ENCODE measurements at places on chromosomes 13 and 19. TPM values are rescaled to one million over a fixed set of nuclear protein-coding genes. Genes with fewer than 3 reads are reported as not detected.

The ZNF132 gene
- total RNA-seq, result 3.7 TPM

The UBE2L5 gene
- total RNA-seq, result not detected

The ELSPBP1 gene
- total RNA-seq, result not detected

The HOMER3 gene
- total RNA-seq, result 39.3 TPM

The NLRP5 gene
- total RNA-seq, result not detected

The GNA15 gene
- total RNA-seq, result 13.8 TPM

GRCh38 chr13:48678316-48678715 is 24.6 kb downstream of the CYSLTR2 start:
- no peak for DNase-seq

DNA sequence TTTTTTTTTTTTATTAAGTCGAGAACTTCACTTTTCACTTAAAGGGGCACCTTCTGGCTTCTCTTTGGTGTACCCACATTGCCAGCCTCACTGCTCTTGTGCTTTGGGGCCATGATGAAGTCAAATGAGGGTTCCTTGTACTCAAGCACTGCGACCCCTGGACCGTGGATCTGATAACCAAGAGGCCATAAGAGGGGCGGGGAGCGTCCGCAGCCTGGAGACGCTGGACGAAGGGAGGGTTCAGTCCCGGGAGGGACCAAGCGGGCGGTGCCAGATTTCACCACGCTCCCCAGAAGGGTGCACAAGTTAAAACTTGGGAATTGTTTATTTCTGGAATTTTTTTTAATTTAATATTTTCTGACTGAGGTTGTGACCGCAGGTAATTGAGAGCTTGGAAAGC is 53.3 kb upstream of the SOX1 start:
- no peak for DNase-seq

DNA sequence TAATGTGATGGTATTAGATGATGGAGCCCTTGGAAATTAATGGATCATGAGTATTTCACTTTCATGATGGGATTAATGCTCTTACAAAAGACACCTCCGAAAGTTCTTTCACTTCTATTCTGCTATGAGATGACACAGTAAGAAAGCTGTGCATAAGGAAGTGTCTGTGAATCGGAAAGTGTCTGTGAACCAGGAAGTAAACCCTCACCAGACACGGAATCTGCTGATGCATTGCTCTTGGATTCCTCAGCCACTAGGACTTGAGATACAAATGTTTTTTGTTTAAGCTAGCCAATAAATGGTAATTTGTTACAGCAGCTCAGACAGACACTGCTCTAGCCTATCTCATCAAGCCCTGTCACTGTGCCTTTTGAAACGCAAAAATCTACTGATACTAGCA is 440.4 kb upstream of the PRR20A start:
- no peak for DNase-seq

GRCh38 chr19:51075998-51076397 is 6.7 kb downstream of the KLK14 start:
- no peak for DNase-seq

DNA sequence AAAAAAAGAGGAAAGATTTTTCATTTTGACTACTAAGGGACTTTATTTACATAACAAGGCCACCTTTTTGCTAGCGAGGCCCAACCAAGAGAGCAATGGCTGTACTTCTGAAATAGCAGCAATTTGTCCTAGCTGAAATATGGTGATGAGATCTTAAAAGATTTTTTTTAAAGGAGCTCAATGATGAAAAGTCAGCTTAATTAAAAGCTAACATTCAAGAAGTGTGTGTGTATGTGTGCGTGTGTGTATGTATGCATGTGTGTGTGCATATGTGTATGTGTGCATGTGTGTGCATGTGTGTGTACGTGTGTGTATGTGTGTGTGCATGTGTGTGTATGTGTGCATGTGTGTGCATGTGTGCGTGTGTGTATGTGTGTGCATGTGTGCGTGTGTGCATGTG is 24.6 kb upstream of the TM9SF2 start:
- DNase-seq, result no peak

DNA sequence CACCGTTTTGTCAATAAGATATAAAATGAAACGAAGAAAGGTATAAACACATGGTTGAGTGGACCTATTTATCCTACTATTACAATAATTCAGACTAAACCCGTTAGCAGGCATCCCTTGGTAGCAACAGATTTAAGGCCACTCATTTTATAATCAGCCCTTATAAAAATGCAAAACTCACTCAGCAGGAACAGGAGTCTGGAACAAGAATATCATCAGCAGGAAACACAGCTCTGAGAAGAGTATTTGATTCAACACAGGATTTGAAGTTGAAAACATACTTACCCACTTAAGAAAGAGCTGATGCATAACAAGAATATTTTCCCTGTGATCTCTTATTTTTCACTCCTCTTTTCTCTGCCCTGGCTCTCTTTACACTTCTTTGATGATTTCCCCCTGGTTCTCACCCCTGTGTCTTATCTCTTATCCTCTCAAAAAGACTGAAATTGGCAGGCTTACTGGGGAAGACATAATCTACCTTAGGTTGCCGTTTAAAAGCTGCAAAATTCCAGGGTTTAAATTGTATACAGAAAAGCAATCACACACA is 1722.7 kb downstream of the SLITRK5 start:
- DNase-seq, result no peak

GRCh38 chr13:20188667-20189553 is 3.8 kb downstream of the GJB2 start:
- no peak for DNase-seq

GRCh38 chr13:35349673-35350278 is 126.7 kb downstream of the MAB21L1 start:
- no peak for DNase-seq

- DNase-seq, result no peak
Observed at GRCh38 chr19:42287017-42287826, 14.7 kb upstream of the PRR19 start.

DNA sequence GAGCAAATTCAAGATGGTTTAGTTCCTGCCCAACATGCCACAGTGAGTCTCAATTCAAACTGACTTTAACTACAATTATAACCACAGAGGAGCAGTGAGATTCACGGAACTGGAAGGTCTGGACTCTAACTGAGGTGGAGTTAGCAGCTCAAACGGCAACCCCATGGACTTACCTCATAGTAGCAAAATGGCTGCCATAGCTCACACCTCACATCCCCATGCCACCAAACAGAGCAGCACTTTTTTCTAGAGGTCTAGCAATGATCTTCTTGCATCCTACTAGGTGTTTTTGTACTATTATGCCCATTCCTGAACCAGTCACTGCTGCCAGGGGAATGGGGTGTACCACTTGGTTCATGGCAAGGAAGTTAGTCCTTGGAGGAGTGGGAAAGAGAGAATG is 87.7 kb downstream of the ZNF536 start:
- DNase-seq, result no peak

DNA sequence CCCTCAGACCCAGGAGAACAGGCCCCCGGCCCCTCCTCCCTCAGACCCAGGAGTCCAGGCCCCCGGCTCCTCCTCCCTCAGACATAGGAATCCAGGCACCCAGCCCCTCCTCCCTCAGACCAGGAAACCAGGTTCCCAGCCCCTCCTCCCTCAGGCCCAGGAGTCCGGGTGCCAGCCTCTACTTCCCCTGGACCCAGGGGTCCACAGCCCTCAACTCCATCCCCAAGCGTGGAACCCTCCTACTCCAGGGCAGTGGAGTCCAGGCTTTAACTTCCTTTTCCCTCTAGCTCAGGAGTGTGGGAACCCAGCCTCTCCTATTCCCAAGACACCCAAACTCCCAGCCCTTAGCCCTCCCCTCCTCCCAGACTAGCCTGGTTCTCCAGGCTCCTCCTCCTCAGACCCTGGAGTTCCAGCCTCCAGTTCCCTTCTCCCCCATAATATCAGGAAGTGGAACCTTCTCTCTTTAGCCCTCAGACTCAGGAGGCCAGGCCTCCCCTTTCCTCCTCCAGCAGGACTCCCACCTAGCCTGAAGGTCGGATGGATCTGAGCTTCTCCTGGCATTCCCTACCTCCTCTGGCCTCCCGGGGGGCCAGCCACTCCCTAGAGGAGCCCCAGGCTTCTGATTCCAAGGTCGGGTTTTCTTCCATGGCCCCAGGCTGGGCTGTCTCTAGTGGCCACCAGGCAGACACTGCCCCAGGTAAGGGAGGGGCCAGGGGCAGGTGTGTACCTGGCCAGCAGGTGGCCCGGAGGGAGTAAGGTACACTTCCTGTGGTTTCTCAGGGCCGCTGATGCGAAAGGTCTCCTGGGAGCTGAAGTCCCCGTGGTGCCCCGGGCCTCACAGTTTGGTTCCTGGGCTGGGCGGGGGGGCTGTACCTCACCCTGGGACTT is at the start of gene TMC4:
Gene TMC4, minus strand, starts transcription at position 690 of the 888 bp plus-strand sequence. Its CDS starts 43 bp downstream, at position 647.
- DNase-seq, result no peak

DNA sequence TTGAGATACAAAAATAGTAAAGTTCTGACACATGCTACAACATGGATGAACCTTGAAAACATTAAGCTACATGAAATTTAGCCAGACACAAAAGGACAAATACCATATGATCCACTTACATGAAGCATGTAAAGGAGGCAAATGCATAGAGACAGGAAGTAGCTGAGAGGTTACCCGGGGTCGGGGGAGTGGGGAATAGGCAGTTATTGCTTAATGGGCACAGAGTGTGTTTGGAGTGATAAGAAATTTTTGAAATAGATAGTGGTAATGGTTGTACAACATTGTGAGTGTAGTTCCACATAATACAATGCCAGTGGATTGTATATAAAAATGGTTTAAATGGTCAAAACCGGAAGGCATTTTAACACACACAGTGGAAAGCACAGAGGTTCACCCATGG is 4.3 kb downstream of the N4BP2L1 start:
- DNase-seq, result no peak

- no peak for DNase-seq
Observed at GRCh38 chr19:21680671-21681070, 86.7 kb downstream of the ZNF100 start.

GRCh38 chr19:18861917-18862316 is 30.2 kb downstream of the UPF1 start:
- DNase-seq, result no peak

DNA sequence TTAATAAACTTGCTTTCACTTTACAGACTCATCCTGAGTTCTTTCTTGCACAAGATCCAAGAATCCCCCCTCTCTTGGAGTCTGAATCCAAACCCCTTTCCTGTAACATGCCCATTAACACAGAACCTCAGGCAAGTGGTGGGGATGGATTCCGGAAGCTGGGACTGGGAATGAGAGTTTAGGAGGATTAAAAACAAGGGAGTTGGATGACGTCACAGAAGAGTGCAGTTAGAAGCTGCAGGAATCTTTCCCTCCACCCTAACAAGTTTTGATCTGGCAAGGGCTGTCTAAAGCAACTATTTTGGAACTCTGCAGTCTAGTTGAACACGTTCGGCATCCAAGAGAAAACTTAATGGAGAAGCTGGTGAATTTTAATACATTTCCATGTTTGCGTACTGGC is 48.2 kb upstream of the PEPD start:
- DNase-seq, result no peak

DNA sequence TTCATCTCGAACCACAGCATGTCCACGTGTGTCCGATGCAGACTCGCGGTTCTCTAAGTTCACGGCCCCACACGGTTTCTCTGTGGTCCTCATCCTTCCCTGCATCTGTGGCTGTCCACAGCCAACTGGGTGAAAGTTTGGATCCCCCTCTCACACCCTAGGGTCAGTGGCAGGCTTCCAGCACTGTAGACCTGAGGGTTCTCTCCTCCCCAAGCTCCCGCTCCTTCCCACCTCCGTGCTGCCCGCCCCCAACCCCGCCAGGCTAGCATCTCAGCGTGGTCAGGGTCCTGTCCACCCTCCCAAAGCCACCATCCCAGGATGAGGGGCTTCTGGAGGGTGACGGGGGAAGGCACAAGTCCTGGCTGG is 3.0 kb downstream of the ANGPTL4 start:
- no peak for DNase-seq

DNA sequence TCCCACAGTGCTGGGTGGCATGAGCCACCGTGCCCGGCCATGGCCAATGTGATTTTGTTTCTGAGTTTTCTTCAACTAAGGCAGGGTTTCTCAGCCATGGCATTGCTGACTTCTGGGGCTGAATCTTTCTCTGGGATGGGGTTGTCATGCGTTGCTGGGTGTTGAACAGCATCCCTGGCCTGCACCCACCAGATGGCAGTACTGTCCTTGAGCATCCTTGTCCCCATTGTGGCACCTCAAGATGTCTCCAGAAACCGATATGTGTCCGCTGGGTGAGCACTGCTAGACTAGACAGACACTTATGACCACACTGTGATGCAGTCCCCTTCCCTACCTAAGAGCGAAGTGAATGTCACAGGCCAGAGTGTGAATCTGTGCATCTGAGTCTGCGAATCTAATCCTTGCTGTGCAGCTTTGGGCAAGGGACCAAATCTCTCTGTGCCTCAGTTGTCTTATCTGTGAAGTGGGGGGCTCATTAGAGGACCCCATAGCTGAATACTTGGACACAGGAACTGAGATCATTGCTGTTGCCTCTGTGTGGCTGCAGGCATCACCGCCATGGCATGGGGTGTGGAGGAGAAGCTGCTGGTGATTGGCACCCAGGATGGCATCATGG is 50.3 kb upstream of the SIN3B start:
- DNase-seq, result no peak

- no peak for DNase-seq
Observed at GRCh38 chr13:45951724-45952123, 100.2 kb upstream of the SIAH3 start.

GRCh38 chr13:80462567-80462966 is 121.6 kb upstream of the SPRY2 start:
- no peak for DNase-seq

GRCh38 chr19:55166530-55167268 is at the start of gene DNAAF3:
Gene DNAAF3 (minus strand): TSS chr19:55166613. CDS start chr19:55166413, 200 bp downstream.
- peak; percentile 96 for DNase-seq

GRCh38 chr13:32951580-32951979 is 64.6 kb upstream of the KL start:
- no peak for DNase-seq

DNA sequence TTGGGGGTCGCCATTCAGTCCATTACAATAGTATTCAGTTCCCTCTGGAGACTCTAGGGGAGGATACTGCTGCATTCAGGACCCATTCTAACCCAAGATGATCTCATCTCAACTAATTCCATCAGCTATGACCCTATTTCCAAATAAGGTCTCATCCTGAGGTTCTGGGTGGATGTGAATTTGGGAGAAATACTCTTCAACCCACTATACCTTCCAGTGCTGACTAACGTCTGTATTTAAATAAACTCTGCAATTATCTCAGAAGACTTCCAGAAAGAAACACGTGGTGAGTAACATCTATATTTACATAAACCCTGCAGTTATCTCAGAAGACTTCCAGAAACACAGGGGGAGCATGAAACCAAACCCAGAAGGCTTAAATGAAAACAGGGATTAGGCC is 1300.7 kb downstream of the PCDH9 start:
- no peak for DNase-seq

GRCh38 chr19:52535771-52536447 is 8.4 kb downstream of the ZNF808 start:
- peak; percentile 96 for DNase-seq
